Gastroesophageal sphincter (tissue), 4 donors: ENCODE measurements at places on chromosomes 5 and 9.
A peak's percentile ranks its signal among the peaks of the same experiment; 100 is the strongest.

- no peak for ATAC-seq
Observed at GRCh38 chr9:83583151-83584014, 39.6 kb upstream of the IDNK start.

DNA sequence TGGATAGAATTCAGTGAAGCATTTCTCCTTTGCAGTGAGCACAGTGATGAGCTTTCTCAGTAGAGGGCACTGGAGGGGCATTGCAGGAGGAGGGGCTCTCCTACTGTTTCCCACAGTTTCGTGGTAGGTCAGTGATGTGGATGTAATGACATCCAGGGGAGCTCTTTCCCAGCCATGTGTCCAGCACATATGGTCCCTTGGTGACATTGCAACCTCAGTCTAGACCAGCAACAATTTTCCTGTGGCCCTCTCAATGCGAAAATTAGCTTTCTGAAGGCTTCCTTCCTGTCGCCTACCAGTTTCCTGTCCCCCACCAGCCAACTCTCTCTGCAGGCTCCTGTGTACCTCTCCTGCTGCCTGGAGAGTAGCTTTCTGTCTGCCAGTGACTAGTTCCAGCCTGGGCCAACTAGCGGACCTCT lies 6.9 kb upstream of the PDCL start:
- ATAC-seq = no peak

DNA sequence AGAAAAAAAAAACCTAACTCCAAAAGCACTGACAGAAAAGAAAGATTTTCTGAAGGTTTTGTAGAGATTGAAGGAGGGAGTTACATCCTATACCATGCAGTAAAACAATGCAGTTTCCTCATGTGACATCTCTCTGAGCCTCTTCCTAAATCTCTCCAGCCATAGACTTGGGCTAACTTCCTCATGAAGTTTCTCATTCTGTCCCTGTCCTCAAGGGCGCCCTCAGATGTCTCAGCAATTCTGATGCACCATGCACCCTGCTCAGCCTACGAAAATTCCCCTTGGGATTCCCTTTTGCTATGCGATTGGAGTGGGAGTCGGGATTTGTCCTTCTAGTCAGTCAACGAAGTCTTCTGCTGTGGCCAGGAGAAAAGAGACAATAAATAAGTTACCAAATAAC lies 68.9 kb downstream of the FAT2 start:
- ATAC-seq = no peak

- ATAC-seq = no peak
Observed at GRCh38 chr5:80193401-80193800, 62.4 kb downstream of the SERINC5 start.

DNA sequence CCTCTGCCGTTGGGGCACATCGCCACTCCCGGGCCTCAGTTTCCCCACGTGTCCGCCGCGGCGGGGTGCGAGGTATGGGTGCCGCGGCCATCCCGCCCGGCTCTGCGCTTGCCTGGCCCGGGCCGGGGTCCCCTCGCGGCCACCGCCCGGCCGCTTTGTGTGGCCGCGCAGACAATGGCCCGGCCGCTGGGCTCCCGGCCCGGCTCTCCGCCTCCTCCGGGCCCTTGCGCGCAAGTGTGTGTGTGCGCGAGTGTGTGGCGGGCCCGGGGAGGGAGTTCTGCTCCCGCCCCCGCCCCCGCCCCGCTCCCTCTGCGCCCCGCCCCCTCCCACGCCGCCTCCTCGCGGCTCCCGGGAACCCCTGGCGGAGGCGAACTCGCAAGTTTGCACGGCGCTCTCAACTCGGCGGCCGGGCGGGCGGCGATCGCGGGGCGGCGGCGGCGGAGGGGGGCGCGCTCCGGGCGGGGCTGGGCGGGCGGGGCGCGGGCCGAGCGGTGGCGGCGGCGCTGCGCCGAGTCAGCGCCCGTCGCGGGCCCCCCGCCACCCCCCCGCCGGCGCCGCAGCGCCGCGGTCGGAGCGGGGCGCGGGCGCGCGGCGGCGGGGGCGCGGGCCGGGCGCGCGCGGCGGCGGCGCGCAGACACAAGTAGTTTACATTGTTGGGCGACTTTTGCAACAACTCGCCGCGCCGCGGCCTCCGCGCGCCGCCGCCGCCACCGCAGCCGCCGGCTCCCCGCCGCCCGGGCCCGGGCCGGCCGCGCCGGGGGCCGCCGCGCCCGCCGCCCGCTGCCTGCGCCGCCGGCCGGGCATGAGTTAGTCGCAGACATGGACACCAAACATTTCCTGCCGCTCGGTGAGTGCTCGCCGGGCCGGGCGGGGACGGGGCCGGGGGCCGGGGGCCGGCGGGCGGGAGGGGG lies at the start of gene RXRA:
TSS of gene RXRA (plus strand) at position 643 of the 911 bp plus-strand sequence. CDS start at position 820, 177 bp downstream.
- peak; percentile 77 for ATAC-seq

DNA sequence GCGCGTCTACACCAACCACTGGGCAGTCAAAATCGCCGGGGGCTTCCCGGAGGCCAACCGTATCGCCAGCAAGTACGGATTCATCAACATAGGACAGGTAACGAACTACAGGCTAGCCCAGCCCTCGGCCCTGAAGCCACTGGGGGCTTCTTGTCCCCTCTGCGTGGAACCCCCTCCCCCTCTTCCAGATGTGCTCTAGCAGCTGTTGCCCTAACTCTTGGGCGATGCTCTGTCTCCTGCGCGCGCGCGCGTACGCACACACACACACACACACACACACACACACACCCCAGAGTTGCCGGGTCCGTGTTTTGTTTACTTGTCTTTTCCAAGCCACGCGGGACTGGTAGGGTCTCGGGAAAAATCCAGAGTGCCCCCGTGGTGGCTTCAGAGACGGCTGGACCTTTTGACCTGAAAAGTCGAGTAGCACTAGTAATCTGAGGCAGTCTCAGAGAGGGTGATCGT lies 836 bp downstream of the PCSK5 start:
- ATAC-seq = no peak

DNA sequence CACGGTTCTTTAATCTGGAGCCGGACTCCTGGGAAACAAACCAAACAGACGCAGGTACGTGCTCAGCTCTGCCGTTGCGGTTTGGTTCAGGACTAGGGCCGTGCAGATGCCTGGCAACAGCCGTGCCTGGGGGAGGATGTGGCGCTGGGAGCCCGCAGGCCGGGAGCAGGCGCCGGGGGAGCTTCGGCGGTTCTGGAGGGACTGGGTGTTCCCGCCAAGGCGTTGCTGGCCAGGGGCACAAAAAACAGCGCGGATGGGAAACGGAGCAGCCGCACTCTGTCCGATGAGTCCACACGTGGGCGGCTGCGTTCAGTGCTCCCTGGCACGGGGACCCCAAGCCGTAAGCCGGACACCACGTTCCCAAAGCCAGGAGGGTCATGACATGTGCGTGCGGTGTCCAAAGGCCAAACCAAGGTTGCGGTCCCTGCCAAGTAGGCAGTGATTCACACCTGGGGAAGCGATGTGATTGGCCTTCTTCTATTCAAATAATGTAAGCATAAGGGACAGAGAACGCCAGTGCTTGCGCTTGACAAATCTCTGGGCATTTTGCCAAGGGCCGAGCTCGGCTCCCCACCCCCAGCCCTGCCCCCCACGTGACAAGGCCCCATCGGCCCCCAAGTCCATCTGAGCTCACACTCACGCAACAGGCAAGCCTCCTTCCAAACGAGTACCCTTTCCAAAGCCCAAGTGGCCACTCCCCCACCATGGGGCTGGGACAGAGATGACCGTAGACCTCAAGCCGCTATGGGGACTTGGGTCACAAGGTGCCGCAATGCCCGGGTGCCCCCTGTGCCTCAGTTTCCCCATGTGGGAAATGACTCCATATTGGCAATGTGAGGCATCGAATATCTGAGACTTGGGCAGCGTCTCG lies 49.7 kb upstream of the NKD2 start:
- ATAC-seq = peak; percentile 15

- no peak for ATAC-seq
Observed at GRCh38 chr5:97243353-97243752, 60.3 kb upstream of the RIOK2 start.

GRCh38 chr9:116232424-116233159 lies 79.0 kb downstream of the PAPPA start:
- no peak for ATAC-seq

DNA sequence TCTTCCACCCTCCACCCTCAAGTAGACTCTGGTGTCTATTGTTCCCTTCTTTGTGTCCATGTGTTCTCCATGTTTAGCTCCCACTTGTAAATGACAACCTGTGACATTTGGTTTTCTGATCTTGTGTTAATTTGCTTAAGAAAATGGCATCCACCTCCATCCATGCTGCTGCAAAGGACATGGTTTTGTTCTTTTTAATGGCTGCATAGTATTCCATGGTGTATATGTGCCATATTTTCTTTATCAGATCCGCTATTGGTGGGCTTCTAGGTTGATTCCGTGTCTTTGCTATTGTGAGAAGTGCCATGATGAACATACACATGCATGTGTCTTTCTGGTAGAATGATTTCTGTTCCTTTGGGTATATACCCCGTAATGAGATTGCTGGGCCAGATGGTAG lies 163.4 kb upstream of the ITGA1 start:
- no peak for ATAC-seq

GRCh38 chr5:135890867-135891266 lies 4.8 kb downstream of the IL9 start:
- no peak for ATAC-seq

GRCh38 chr5:134798468-134798867 lies 39.9 kb downstream of the DDX46 start:
- no peak for ATAC-seq
